ENCODE measurements at places on chromosomes 13 and 19.

DNA sequence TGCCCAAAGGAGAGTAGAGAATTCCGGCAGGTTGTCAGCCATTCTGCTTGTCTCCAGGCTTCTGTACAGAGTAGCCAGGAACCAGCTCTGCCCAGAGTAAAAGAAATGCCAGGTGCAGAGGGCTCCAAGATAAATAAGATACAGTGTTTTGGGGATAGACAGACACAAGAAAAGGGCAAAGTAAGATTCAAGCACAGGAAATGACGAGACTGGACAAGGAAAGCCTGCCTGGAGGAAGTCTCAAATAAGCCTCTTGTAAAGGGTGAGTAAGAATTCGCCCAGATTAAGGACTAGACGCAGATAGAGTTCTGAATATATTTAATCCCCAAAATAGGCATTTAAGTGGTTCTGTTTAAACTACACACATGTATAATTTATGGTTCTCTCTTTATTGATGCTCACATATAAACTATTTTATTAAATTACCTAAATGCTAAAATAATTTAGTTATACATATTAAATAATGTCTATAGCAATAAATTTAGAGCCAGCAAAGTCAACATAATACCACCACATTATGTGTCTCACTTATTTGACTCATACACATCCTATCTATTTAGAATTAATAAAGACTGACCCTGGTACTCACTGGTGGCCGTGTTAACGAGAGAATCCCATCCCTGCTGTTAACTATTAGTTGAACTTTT is 98.4 kb upstream of the RAP2A start:
- DNase-seq: no peak

DNA sequence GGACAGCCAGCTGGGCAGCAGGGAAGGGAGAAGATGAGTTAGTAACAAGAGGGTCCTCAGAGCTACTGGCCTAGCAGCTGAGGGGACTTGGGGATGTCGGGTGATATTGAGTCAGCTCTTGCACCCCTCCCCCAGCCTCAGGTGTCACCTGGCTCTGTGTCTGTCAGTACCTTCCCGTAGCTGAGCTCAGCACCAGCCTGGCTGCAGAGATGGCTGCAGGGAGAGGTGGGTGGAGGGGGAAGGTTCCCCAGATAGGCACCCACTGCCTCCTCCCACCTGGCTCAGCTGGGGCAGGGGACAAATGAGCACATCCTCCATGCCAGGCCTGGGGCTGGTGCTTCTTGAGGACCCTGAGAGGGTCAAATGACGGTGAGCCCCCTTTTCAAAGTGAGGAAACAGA is 6.8 kb upstream of the KPTN start:
- DNase-seq: no peak

GRCh38 chr19:14672188-14672872 is 2.3 kb downstream of the ADGRE3 start:
- DNase-seq: peak; percentile 97

GRCh38 chr13:26459276-26460131 is 98.0 kb upstream of the WASF3 start:
- DNase-seq: no peak

DNA sequence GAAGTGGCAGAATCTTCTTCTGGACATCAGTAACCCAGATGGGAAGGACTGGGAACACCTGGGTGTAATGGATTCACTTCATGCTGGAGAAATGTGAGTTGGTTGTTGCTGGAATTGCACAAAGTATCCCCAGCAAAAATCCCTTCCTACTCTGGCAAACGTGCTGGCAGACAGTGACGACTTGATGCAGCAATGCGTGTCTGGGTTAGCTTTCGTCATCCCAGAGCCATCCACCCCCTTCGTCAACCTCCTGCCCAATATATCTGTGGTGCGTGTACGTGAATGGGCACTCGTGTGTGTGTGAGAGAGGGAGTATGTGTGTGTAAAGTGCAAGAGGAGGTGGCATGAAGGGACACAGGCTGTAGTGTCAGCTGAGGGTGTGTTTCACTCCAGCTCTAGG is 70.9 kb downstream of the TM9SF2 start:
- no peak for DNase-seq

GRCh38 chr13:25232937-25233515 is 54.3 kb downstream of the MTMR6 start:
- DNase-seq: peak; percentile 64

GRCh38 chr13:102769679-102770078 is 3.9 kb downstream of the TEX30 start:
- DNase-seq: peak; percentile 2

- DNase-seq: no peak
Measured at GRCh38 chr13:24104723-24105122, 55.8 kb upstream of the SPATA13 start.

DNA sequence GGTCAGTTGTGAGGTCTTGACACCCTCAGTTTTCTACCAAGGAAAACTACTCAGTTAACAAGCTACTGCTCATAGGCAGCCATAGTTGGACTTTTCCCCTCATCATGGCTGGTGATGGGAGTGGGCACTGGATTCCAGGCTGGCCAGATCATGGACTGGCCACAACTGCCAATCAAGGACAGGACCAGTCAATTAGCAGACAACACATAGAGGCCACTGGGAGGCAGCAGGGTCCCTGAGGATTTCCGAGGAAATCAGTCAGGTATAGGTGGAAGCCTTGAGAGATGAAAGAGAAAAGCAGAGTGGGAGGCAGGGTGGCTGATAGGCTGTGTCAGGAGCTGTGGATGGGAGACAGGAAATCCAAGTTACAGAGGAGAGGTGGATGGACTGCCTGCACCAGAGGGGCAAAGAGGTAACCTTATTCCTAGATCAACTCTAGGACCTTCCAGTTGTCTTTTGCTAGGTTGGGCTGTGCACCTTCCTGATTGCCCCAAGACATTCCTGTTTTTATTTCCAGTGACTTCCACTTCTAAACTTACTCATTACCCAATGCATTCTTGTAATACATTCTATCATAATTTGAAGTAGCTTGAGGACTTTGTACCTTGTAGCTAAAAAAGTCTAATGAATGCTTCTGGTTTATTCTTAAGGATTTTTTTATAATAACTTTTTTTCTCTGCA is 361.8 kb downstream of the KCNRG start:
- DNase-seq: no peak

- DNase-seq: no peak
Measured at GRCh38 chr19:28117143-28117542, 1095.8 kb downstream of the UQCRFS1 start.

- DNase-seq: peak; percentile 17
Measured at GRCh38 chr19:55116859-55117662, at the start of gene PPP1R12C. Gene PPP1R12C, minus strand, starts transcription at chr19:55117637. Its CDS starts 94 bp downstream, at chr19:55117543.

- no peak for DNase-seq
Measured at GRCh38 chr19:36125557-36125956, 10.3 kb downstream of the TBCB start.

GRCh38 chr13:113074876-113075275 is 30.7 kb upstream of the F7 start:
- DNase-seq: no peak

GRCh38 chr13:59261928-59262488 is 901.7 kb downstream of the DIAPH3 start:
- no peak for DNase-seq

GRCh38 chr19:13995878-13996765 is 10.0 kb downstream of the RFX1 start:
- no peak for DNase-seq

DNA sequence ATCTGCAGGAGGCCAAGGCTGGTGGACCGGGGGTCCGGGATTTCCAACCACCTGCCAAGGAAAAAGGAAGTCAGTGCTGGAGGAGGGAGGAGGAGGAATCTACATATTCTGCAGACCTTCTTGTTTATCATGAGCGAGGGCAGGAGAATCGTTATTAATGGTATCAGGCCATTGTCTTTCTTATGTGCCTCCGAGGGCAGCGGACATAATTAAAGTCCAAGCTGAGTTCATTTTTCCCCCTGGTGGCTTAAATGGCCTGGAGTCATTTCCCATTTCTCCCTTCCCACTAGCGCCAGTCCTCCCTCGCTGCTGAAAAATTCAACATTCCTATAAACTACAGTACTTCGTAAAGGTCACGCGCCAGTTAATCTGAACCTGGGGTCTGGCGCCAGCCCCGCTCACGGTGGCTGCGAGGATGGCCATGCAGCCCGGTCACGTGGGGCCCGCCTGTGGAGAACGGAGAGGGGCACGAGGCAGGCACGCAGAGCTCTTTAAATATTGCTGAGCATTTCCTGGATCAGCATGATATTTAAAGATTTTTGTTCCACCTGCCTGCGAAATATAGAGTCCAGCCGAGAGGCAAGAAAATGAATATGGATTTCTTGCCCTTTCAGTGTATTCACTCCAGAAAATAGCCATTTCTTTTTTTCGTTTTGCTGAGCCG is 85.2 kb upstream of the PCDH8 start:
- no peak for DNase-seq

DNA sequence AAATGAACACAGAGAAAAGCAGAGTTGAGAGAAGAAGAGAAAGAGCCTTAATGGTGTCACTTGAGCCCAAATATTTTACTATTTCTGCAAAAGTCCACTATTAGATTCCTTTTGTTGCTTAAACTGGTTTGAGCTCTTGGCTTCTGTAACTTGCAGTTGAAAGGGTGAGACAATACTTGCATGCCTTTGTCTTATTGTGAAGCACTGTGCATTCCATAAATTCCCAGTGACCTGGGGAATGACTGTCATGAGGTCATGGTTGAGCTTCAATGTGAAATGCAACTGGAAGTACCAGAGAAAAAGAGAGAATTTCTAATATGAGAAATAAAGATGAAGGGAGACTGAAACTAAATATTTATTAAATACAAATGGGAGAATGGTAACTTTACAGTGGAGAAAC is 310.9 kb downstream of the TDRD3 start:
- no peak for DNase-seq

GRCh38 chr19:10079031-10079453 is 7.1 kb upstream of the SHFL start:
- DNase-seq: no peak

DNA sequence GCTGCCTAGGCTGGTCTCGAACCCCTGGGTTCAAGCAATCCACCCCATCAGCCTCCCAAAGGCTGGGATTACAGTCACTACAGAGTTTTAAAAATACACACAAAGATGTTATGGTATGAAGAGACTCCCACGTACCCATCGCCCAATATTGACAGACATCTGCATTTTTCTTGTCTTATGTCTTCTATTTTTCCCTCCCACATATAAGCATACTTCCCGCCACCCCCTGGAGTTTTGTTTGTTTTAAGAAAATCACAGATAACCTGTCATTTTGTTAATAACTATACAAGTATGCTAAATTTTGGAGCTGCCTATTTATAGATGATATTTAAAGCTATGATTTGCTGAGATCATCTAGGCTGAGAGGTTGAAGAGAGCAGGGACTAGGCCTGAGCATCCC is 6.2 kb upstream of the SMG9 start:
- no peak for DNase-seq

- DNase-seq: no peak
Measured at GRCh38 chr19:45202637-45203036, 24.1 kb downstream of the BLOC1S3 start.

DNA sequence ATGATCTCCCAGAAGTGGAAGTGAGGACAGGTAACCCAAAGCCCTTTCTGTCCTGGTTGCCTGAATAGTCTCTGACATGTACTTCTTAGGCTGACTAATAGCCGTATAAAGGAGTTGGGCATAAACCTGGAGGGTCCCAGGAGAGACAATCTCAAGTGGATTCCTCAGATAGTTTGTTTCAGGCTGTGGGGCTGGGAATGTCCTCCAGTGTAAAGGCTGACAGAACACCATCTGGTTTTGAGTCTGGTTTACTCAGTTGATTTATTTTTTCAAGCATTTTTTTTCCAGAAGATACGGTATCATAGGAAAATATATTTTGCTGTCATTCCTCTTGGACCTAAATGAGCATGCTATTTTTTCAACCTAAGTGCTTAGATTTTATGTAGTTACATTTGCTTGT is 15.2 kb downstream of the HTR2A start:
- DNase-seq: no peak

- no peak for DNase-seq
Measured at GRCh38 chr13:47917022-47917574, 84.0 kb downstream of the SUCLA2 start.

DNA sequence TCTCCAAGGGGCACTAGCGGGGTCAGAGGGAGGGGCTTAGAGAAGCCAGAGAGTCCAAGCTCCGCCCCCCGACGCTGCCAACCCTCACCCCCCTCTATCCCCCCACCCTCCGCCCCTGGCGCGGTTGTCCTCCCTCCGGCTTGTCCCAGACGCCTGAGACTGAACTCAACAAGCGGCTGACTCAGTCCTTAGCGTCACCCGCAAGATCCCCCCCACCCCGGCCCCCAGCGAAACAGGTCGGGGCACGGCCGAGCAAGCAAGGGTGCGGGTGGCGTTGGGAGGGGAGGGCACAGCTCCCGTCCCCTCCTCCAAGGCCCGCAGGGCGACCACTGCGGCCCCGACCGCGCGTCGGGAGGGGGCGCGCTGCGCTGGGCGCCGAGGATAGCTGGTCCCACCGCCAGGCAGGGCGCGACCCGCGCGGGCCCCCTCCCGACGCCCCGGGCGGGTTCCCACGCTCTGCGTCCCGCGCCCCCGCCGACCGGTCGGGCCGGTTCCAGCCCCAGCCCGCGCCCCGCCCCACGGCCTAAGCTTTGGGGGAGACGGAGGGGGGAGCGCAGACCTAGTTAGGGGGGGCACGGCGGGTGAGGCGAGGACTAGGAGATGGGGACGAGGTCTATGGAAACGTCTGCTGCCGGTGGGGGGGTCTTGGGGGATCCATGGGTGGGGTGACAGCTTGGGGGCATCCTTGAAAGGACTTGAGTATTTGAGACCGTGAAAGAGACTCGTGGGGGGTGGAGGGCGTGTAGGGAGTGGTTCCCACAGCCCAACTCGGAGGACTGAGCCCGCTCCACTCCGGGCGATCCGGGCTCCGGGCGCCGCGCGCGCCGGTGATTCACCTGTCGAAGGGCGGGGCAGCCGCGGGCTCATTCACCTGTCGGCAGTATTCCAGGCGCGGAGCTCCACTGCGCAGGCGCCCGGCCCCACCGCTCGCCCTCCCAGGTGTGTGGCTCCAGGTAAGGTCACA is 5.1 kb downstream of the NOTCH3 start:
- DNase-seq: peak; percentile 67

DNA sequence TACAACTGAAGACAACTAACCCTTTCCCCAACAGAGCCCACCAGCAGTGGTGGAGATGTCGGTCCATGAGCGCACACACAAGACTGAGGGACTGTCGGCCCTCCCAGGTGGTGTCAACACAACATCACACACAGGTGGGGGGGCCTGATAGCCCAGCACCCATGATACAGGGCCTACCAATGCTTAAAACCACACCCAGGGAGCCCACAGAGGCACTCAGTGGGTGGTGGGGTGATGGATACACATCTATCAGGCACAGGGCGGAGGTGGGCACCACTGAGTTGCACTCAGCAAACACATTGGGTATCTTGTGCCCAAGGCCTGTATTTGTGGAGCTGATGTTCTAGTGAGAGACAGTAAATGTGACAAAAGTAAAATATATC is 7.0 kb upstream of the ZFP36 start:
- no peak for DNase-seq

- no peak for DNase-seq
Measured at GRCh38 chr13:96090240-96091101, 564 bp downstream of the HS6ST3 start.

GRCh38 chr19:35556846-35557538 is 6.5 kb downstream of the ATP4A start:
- no peak for DNase-seq

All from inflammatory macrophage treated with lipopolysaccharide for 4 hours (primary cell).